ENCODE measurements at places on chromosomes 7 and 10.

- DNase-seq, result no peak
Observed at GRCh38 chr10:80429521-80429973, 21.2 kb downstream of the PRXL2A start.

DNA sequence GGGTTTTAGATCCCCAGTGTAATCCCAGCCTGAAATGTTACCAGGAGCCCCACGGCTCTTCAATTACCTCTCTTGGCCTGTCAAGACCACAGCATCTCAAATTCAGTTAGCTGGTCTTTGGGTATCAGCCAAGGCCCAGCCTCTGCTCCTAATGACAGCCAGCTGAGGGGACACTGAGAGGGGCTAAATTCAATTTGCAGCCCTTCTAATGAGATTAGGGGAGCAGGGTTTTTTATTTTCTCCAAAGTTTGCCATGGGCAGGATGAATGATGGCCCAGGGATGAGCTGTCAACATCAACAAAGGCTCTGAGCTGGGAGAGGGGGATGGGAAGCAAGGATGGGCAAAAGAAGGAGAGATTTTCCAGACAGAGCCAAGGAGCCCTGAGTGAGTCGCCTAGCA lies 116.8 kb upstream of the TBX20 start:
- DNase-seq, result no peak

GRCh38 chr7:140315498-140316164 lies 82.7 kb downstream of the SLC37A3 start:
- no peak for DNase-seq

- no peak for DNase-seq
Observed at GRCh38 chr7:24951441-24951980, 28.5 kb downstream of the OSBPL3 start.

DNA sequence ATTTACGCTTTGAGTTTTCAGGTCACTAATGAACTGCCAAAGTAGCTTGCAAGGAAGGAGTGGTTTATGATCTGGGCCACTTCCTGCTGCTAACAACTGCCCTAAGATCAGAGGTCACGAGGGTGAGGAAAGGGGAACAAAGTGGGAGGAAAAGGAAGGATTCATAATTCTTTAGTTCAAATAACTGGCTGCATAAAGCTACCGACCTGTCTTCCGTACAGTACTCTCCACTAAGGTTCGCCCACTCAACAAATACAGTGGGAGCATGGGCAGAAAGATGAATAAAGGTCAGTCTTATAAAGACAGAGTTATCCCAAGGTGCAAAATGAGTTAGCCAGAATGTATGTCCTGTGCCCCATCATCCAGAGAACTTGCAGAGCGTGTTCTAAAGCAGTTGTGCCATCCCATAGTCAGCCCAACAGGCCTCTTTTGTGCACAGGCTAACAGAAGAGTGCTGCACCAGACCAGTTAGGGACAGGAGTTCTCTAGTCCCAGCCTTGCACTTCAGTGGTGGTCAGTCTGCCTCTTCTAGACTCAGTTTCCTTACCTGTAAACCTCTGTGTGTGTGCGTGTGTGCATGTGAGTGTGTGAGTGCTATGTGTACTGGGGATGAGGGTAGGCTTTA lies 65.9 kb downstream of the CREB3L2 start:
- DNase-seq, result peak; percentile 65

- no peak for DNase-seq
Observed at GRCh38 chr7:155277385-155277994, 20.2 kb upstream of the INSIG1 start.

DNA sequence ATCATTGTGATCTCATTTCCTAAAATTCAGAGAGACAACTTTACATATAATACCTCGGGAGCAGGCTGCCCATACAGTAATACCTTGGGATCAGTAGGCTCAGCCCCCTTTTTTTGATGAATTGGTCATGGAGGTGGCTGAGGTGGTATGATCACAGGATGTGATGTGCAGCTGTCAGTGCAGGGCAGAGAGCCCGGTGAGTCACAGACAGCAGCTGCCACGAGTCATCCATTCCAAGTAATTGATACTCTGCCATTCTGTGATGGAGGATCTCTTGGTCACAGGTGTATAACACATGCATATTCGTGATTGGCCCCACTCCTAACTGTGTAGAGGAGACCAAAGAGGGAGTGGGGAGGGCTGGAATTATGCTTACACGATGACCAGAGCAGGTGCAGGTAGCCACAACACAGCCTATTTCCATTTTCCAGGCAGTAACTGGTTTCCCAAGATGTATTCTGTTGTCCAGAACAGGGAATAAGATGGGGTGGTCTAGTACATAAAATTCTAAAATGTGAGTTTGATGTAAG lies 14.1 kb downstream of the NRCAM start:
- no peak for DNase-seq

DNA sequence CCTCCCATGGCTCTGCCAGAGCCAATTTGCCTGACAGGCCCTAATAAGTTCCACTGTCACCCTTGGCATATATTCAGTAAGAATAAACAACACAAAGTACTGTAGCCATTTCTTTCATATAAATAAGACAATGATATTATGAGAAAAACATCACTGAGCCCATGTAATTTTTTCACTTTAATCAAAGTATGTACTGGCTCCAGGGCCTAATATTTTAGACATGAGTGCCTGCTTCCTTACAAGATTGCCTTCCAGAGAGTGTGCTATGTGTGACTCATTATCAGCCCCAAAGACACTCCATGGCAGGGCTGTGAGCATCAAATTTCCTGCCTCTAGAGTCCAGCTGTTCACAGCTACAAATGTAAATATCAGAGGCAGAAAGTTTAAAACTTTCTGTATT lies 297.6 kb downstream of the LHFPL3 start:
- no peak for DNase-seq

GRCh38 chr7:138163800-138164199 lies 87.5 kb downstream of the AKR1D1 start:
- DNase-seq, result no peak

GRCh38 chr7:3429981-3430380 lies 128.9 kb downstream of the SDK1 start:
- DNase-seq, result no peak

DNA sequence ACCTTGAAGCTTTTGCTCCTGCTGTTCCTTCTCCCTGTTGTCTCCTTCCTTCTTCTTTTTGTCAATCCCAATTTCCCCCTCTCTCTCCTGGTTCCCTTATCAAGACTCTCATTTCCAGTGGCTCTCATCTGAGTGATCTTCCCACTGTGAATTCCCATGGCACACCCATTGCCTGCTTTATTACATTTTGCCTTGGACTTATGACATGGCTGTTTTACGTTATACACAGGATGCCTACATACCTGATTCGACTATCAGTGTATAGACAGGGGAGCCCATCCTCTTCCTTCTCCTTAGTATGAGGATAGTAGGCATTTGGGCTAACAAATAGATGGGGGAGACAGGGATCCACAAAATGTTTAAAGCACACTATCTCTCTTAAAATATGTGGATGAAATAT lies 39.9 kb upstream of the EFCAB10 start:
- DNase-seq, result no peak

- no peak for DNase-seq
Observed at GRCh38 chr10:73625004-73625883, 16.0 kb downstream of the MYOZ1 start.

DNA sequence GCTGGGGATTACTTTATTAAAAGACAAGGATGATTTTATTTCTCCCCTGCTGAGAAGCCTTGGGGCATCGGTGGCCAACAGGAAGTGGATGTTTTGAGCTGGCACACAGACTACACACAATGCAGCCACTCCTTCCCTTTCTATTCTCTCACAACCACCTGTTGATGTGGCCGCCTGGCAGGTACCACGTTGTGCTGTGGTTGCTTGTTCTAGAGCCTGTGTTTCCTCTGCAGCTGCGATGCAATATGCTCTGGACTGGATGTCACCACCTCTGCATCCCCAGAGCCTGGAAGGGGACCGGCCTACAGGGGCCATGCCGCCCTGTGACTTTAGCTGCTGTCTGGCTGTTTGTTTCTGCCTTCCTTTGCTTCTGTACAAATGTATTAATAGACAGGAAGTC lies 195.7 kb upstream of the CELF2 start:
- DNase-seq, result no peak

All from activated CD4-positive, alpha-beta T cell treated with anti-CD3 and anti-CD28 coated beads, Interleukin-2, amount 10 ng/mL, durations not matched to agents 24 days and 14 days (primary cell).